ENCODE measurements at places on chromosomes 11 and 22. TPM values are rescaled to one million over a fixed set of nuclear protein-coding genes. Genes with fewer than 3 reads are reported as not detected.

Gene SLC22A8
- total RNA-seq, result not detected

Gene B4GALNT4
- 6.5 TPM for total RNA-seq

Gene CARS1
- 110 TPM for total RNA-seq

Gene ANO9
- total RNA-seq, result not detected

DNA sequence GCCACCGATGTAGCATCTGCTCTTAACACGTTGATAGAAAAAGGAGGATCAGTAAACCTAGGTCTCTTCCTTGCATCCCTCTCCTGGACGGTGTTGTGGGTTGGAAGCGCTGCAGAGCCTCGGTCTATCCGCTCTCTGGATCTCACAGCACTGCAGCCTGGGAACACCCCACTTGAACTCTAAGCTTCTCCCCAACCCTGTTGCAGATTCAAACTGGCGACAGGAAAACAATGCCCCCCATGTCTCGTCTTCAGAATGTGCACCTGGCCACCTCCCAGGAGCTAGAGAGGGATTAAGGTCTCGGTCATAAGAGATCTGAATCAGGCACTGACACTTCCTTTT lies 454 bp downstream of the TMEM218 start:
- no peak for DNase-seq

DNA sequence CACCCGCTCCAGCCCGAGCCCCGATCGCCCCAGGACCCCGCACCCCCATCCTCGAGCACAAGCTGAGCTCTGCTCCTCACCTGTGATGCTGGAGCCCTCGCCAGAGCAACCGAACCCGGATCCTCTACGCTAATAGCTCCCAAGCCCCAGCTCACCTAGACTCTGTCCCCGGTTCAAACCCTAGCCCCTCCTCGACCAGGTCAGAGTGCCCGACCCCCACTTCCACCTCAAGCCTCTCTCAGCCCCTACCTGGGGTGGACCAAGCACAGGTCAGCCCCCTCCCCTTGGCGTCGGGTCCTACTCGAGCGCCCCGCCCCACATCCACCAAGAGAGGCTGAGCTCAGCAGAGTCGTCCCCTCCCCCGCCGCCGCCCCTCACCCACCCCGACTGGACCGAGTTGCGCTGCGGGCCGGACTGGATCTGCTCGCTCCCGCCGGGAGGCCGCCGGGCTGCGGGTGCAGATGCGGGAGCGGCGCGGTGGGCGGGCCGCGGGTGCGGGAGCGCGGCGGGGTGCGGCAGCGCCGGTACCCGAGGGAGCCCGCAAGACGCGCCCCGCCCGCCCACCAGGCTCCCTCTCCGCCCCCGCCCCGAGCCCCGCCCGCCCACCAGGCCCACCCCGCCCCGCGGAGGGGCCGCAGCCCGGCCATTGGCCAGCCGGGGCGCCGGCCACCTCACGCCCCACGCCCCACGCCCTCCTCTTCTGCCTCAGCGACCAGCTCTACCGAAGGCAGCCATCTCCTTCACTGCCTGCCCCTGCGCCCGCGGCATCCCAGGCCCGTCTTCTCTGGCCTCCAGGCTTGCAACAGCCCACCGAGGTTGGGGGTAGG lies 577 bp upstream of the DKK3 start:
- DNase-seq, result peak; percentile 46

GRCh38 chr11:109984634-109985289 lies 108.4 kb upstream of the ZC3H12C start:
- DNase-seq, result no peak
